ENCODE measurements at places on chromosomes 6 and 20.
A peak's percentile ranks its signal among the peaks of the same experiment; 100 is the strongest.

GRCh38 chr20:57009355-57009754 lies 257.1 kb downstream of the BMP7 start:
- no peak for DNase-seq

- DNase-seq = no peak
These were observed 46.2 kb downstream of the OGFRL1 start for GRCh38 chr6:71334768-71335167.

DNA sequence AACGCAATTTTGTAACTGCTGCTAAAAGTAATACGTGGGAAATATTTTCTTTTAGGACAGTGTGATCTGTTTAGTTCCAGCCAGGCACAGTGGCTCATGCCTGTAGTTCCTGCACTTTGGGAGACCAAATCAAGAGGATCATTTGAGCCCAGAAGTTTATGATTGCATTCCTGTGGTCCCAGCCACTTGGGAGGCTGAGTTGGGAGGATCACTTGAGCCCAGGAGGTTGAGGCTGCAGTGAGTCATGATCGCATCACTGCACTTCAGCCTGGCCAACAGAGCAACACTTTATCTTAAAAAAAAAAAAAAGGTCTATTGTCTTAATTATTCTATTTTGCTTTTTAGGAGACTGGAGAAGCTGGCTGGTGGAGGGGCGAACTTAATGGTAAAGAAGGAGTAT lies 101.5 kb downstream of the CD2AP start:
- no peak for DNase-seq

GRCh38 chr20:31572042-31572700 lies 32.9 kb upstream of the ID1 start:
- no peak for DNase-seq

GRCh38 chr6:142570221-142570671 lies 268.4 kb downstream of the ADGRG6 start:
- DNase-seq = no peak

GRCh38 chr6:107418118-107418517 lies 41.2 kb downstream of the PDSS2 start:
- DNase-seq = peak; percentile 19

- no peak for DNase-seq
These were observed 179.9 kb downstream of the CDC5L start for GRCh38 chr6:44567406-44567805.

Data from GM13977 (cell line).